ENCODE measurements at places on chromosomes 7 and 10.

DNA sequence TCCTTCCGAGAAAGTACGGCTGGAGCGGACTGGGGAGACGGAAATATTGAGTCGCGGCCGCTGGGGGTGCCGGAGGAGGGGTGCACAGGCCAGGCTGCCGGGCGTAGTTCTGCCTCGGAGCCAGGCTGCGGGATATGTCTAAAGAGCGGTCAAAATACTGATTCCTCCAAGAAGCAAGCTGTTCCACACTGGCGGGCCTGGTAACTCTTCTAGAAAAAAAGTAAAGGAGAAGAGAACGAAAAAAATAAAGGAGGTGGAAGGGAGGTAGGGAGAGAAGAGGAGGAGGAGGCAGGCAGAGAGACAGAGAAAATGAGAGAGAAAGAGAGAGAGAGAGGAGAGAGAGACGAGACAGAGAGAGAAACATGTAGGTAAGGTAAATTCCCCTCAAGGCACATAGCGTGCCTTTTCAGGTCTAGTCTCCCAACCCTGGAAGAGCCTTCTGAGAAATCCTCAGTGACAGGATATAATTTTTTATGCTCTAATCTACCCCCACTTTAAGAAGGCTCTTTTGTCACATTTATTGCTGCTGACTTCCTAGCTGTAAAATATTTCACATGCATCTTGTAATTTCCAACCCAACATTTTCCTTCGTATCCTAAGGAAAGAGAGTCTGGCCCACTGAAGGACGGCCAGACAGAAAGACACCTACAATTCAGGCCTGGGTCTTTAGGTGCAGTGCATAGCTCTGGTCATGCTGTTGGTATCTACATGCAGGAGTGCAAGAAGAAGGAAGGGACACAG, 5.7 kb downstream of the DLX5 start:
- no peak for DNase-seq

DNA sequence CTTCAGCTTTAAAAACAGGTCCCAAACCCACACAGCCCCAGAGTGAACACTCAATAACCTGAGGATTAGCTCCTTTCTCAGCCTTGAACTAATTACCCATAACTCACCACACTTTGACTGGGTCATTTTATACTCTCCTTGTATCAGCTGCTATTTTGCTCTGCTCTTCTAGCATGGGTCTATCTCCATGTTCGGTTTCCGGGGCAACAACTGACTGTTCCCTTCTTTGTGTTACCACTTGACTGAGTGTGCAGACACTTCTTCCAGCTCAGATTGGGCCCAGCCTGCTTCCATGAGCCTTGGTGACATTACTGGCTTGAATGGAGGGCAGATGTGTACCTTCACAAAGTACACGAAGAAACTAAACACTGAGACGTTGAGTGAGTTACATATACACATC, 31.5 kb upstream of the PRPS1L1 start:
- no peak for DNase-seq

- no peak for DNase-seq
These were observed 132.3 kb upstream of the PLXDC2 start for GRCh38 chr10:19683960-19684359.

DNA sequence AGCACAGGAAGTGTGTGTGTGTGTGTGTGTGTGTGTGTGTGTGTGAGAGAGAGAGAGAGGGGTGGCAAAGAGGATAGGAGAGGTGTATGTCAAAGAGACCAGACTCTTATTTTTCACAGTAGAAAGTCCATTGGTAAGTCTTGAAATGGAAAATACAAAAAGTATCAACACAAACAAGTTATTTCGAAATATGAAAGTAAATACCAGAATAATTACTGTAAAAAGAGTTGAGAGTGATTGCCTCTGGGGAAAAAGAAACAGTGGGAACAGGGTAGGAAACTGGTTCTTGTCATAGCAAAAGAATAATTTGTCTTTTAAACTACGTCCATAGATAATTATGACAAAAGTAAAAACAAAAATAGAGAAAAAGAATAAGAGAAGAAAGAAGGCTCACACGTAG, 29.0 kb upstream of the EIF5AL1 start:
- DNase-seq = no peak

GRCh38 chr7:44393238-44394111, 68.1 kb upstream of the CAMK2B start:
- DNase-seq = no peak
